Activated CD4-positive, alpha-beta T cell treated with anti-CD3 and anti-CD28 coated beads, Interleukin-2, amount 50 U/mL, for 1 hour (primary cell): ENCODE measurements at places on chromosomes 2 and 18.
A peak's percentile ranks its signal among the peaks of the same experiment; 100 is the strongest.

GRCh38 chr2:102359527-102359926 lies 3.9 kb downstream of the IL18R1 start:
- DNase-seq = no peak

DNA sequence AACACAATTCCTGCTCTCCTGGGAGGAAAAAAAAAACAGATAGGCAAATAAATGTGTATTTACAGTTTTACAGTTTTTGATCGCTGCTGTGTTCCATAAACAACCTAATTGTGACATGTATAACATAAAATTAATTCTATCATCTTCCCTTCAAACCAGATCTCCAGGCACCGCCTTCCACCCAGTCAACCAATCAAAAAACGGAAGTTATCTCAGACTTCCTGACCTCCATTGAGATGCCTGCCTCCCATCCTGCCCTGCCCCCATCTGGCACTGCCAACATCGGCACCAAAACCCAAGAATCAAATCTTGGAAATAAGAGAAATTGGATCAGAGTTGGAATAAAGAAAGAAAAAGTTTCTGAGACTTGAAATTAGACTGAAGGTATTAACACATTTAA lies 3.1 kb upstream of the RIOK3 start:
- no peak for DNase-seq

DNA sequence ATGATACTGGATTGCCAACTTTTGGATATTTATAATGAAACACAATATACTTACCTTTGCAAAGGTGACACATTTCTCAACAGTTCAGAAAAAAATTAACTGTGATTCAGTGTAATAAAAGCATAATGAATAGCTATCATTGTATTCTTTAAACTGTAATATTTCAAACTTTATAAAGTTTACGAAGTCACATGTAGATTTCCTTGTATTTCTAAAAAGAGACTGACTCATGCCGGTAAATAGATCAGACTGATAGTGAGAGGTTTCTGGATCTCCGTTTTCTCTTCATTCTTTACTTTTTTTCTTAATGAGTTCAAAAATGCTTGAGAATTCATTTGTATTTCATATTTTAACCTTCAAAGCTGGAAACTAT lies 70.1 kb downstream of the EML4 start:
- DNase-seq = no peak

- DNase-seq = no peak
Observed at GRCh38 chr2:46329803-46330775, 32.9 kb downstream of the EPAS1 start.

DNA sequence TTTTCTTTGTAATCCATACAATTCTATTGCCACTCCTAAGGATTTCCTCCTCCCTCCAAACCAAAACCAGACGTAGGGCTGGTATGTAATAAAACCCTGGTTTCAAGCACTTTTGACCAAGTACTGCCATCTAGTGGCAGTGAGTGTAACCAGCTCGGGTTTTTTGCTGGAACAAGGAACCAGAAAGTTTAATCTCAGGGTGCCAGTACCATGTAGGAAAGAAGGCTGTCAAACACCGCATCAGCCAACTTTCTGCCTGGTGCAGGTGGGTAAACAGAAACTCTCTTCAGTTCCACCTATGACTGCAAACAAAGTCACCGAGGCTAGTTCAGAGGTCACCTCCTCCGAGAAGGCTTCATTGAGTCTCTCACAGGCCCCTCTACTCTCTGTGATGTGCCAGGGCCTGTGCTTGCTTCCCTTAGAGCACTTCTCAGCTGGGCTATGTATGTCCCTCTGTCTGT lies 10.2 kb upstream of the THNSL2 start:
- peak; percentile 46 for DNase-seq

GRCh38 chr18:8356001-8356400 lies 253.2 kb upstream of the RAB12 start:
- no peak for DNase-seq

- peak; percentile 43 for DNase-seq
Observed at GRCh38 chr2:29010946-29011345, 29.8 kb downstream of the TOGARAM2 start.

- DNase-seq = no peak
Observed at GRCh38 chr18:13622751-13623150, 103.6 kb downstream of the FAM210A start.

DNA sequence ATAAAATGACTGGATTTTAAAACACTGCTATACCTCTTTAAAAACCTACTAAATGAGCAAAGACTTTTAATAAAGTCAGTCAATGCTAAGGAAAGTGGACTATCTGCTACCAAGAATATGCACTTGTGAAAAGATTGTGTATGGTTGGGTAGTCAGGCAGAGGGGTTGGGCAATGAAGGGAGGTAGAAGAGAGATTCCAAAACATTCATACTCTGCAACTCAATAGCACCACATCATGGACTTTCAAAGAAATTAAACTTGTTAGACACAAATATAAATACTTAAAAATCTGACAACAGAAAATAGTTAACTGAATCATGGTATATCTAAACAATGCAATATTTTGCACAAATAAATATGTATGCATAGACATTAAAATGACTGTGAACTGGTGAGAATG lies 139.9 kb upstream of the MAPRE2 start:
- DNase-seq = no peak

- no peak for DNase-seq
Observed at GRCh38 chr2:188333751-188334524, 42.3 kb downstream of the GULP1 start.

GRCh38 chr2:216222650-216223352 lies 113.7 kb downstream of the XRCC5 start:
- DNase-seq = no peak

GRCh38 chr2:61707984-61708852 lies 145.6 kb downstream of the FAM161A start:
- DNase-seq = no peak

GRCh38 chr2:28286678-28287077 lies 106.0 kb upstream of the FOSL2 start:
- no peak for DNase-seq

GRCh38 chr2:39898934-39899333 lies 119.9 kb upstream of the THUMPD2 start:
- no peak for DNase-seq

- DNase-seq = no peak
Observed at GRCh38 chr18:23341383-23341782, 111.7 kb upstream of the RIOK3 start.
